HFFc6 (cell line): ENCODE measurements at places on chromosomes 13 and 19.

GRCh38 chr13:69641773-69642172, 465.9 kb upstream of the ATXN8OS start:
- DNase-seq, result no peak

GRCh38 chr13:113077953-113078901, 27.4 kb upstream of the F7 start:
- no peak for DNase-seq

- no peak for DNase-seq
Observed at GRCh38 chr13:61918841-61919240, 503.2 kb upstream of the PCDH20 start.

- no peak for DNase-seq
Observed at GRCh38 chr13:19890030-19890429, 26.6 kb upstream of the ZMYM5 start.

- no peak for DNase-seq
Observed at GRCh38 chr13:108711386-108711785, 82.0 kb downstream of the MYO16 start.

- DNase-seq, result peak; percentile 64
Observed at GRCh38 chr13:30143666-30144400, 163.5 kb downstream of the KATNAL1 start.

DNA sequence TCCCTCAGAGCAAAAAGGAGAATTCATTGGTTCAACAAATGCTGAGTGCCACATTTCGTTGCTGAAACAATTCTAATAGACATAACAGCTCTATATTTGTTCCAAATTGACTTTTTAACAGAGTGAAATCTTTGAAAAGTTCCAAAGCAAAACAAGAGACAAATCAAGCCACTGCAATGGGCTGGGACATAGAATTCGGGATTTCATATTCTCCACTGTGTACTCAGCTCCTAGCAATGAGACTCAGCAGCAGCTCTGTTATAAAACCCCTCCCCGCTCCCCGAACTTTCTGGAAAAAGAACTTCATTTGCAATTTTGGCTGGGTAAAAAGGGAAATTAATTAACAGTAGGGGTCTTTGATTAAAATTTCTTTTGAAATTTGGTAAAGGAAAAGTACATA, 11.3 kb downstream of the RFX2 start:
- no peak for DNase-seq

- DNase-seq, result no peak
Observed at GRCh38 chr13:34459856-34460255, 482.2 kb upstream of the NBEA start.

DNA sequence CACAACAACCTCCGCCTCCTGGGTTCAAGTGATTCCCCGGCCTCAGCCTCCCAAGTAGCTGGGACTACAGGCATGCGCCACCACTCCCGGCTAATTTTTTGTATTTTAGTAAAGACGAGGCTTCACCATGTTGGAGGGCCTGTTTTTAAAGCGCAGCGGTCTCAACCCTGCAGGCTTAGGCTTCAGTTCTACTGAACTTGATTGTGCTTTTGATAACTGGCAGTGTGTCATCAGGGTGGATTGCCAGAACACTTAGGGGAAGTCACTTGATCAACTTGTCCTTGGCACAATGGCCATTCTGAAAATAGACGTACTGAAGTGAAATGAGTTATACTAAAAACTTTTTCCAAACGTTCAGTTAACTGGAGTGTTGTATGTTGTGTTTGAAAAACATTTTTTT, 472.2 kb downstream of the KLF5 start:
- DNase-seq, result no peak

- DNase-seq, result no peak
Observed at GRCh38 chr19:6551091-6551490, 20.3 kb downstream of the TNFSF9 start.

- no peak for DNase-seq
Observed at GRCh38 chr13:98564204-98564603, 12.7 kb downstream of the STK24 start.

GRCh38 chr19:48421548-48421947, 24.2 kb upstream of the GRWD1 start:
- DNase-seq, result no peak

GRCh38 chr13:85659493-85659892, 139.7 kb downstream of the SLITRK6 start:
- no peak for DNase-seq

- no peak for DNase-seq
Observed at GRCh38 chr19:38441657-38442348, 8.3 kb downstream of the RYR1 start.

DNA sequence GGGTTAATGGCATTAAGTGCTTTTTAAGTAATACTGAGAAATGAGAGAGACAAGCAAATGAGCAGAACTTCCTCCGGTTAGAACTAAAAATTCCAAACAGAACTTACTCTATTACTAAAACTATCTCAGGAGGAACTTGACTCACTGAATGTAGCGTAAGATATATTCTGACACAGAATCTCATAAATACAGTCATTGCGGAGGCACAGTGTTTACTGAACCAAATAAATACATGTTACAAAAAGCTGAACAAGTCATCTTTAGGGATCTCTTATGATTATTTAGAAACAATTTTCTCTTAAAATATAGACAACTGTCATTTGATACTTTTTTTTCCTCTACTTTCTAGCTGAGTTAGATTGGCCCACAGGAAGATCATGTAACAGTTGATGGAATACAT, 283.1 kb downstream of the KLF12 start:
- DNase-seq, result no peak
